Mucosa of gallbladder (tissue), 1 donor: ENCODE measurements at places on chromosomes 4 and X.

DNA sequence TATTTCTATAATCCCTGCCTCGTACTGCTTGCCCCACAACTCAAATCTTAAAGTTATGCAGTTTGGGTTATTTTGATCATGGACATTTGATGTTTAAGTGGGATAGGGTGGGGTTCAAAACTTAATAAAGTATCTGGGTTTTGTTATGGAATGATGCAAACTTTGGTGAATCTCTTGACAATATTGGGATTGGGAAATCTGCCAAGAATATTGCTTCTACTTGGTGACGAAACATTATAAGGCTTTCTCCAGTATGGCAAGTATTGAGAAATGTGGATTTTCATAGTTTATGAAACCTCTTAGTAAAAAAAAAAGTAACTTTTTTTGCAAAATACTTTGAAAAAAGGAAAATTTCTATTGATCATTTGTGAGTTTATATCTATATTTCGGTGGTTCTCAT lies 130.8 kb upstream of the SFRP2 start:
- no peak for DNase-seq

- DNase-seq, result no peak
Observed at GRCh38 chrX:38878641-38879340, 77.5 kb downstream of the MID1IP1 start.

- DNase-seq, result no peak
Observed at GRCh38 chr4:97185233-97185632, 958.0 kb downstream of the STPG2 start.

GRCh38 chr4:39655211-39655610 lies 16.5 kb upstream of the SMIM14 start:
- DNase-seq, result no peak

GRCh38 chrX:154002215-154002719 lies 17.4 kb downstream of the IRAK1 start:
- DNase-seq, result no peak
